LHCN-M2 (cell line): ENCODE measurements at places on chromosomes 13 and 19. TPM values are rescaled to one million over a fixed set of nuclear protein-coding genes. Genes with fewer than 3 reads are reported as not detected.

Gene SLC25A41
- not detected in 2 replicates for total RNA-seq

Gene CEACAM7
- total RNA-seq, result not detected in 2 replicates

Gene PRSS57
- total RNA-seq, result not detected in 2 replicates

Gene HIPK4
- total RNA-seq, result not detected in 2 replicates

DNA sequence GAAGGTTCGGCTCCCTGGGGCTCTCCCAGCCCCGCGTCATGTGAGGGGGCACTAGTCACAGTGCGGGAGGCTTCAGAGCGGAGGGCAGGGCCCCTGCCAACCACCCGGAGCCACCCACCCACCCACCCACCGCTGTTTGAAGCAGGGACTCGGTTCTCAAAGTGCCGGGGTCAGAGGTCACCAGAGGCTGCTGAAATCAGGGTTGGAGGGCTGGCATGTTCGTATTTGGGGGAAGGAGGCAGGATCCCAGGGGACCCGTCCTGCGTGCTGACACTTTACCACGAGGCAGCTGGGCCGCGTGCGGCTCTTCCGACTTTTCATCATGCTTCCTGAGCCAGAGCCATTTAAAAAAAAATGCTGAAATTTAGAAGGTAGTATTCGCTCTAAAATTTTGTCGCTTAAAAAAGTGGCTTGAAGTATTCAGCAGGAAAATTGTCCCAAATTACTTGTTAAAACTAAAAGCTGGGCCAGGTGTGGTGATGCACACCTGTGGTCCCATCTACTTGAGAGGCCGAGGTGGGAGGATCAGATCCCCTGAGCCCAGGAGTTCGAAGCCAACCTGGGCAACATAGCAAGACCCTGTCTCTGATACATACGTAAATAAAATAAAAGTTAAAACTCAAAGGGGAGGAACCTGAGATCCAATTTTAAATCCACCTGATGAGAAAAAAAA lies 21.2 kb downstream of the ATP11A start:
- DNase-seq, result no peak

GRCh38 chr19:23075031-23075733 lies 41.6 kb upstream of the ZNF730 start:
- peak; percentile 72 for DNase-seq
